ENCODE measurements at places on chromosomes 1 and 21.

DNA sequence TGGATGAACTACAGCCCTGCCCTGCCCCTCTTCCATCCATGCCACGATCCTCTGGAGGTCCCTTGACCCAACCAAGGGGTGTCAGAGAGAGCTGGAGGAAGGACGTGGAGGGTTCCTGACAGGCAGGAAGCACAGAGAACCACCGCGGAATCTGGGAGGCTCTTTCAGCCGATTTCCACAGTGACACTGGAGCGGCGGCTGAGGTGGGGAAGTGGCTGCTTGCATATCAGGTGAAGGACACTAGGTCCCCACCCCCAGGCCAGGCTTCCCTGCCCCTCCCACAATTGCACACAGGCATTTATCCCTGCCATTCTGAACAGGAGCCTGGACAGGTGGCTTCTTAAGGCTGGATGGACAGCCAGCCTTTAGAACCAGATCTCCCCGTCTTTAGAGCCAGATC is 17.5 kb downstream of the LRRC71 start:
- DNase-seq, result no peak

DNA sequence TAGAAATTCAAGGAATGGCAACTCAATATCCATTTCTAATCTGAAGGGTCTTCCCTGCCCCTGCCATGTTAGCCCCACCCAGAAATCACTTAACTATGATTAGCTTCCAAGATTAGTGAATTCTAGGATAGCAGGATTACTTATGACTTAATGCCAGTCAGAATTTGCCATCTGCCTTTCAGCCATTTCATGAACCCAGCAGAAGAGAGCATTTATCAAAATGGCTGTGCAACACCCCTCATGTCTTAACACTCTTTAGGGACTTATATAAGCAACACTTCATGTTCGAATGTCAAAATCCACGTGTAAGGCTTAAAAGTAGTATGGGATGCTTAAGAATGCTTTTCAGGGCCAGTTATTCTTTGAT is 288.5 kb downstream of the NFIA start:
- DNase-seq, result no peak

DNA sequence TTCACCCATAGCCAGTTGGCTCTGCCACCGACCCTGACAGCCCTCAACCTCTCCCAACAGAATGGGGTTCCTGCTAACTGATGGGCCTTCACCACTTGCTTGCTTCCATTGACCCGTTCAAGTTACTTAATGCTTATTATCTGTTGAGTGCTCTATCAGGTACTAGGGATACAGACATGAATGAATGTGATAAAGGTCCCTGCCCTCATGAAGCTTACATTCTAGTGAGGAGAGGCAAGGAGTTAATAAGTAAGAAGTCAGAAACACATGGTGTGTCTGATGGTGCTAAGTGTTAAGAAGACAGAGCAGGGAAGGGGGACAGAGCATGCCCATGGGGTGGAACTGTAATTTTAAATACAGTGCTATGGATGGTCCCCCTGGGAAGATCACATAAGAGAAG is 107.5 kb upstream of the JUN start:
- DNase-seq, result no peak

DNA sequence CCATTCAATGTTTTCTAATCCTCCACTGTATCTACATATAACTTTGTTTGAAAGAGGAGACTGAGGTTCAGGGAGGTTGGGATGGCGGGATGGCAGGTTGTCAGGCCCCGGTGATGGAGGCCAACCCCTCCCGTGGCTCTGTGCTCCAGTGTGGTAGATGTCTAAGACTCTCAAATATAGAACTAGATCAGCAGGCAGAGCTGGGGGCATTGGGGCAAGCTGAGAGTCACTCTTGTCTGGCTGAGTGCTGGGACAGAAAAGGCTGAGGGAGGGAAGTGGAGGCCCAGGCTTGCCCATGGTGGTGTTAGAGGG is 1.7 kb downstream of the IL6R start:
- DNase-seq, result no peak

DNA sequence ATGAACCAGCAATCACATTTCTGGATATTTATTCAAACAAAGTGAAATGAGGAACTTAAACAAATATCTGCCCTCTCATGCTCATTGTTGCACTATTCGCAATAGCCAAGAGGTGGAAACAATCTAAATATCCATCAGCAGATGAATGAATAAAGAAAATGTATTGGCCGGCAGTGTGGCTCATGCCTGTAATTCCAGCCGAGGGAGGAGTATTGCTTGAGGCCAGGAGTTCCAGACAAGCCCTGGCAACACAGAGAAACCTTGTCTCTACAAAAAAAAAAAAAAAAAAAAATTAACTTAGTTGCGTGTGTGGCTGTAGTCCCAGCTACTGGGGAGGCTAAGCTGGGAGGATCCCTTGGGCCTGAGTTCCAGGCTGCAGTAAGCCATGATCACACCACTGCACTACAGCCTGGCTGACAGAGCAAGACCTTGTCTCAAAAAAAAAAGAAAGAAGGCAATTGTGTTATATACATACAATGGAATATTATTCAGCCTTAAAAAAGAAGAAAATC is 191.4 kb downstream of the AKT3 start:
- no peak for DNase-seq

DNA sequence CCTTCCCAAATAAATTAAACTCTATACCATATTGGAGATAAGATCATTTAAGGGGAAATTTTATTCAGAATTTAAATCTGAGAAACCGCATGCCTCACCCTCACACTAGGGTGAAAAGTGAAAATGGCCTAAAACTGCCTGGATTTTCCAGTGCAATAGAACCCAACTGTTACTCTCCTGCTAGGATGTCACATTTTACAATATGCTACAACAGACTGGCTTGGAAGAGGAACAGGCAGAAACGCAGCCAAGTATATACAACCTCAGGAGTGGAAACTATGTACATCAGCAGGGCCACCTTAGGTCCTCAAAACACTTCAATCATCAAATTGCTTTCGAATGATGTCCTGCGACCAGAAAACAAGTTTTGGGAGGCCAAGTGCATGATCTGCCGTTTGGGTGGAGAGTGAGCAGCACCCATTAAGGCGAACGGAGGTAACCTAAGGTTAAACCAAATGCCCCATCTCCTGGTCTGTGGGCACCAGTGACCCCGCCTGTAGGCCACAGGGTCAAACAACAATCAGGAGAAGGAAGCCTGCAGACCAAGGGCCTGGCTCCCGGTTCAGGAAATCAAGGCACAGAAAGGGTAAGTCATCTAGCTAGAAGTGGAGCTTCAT is 4.9 kb downstream of the RCAN1 start:
- no peak for DNase-seq

GRCh38 chr1:230068952-230069684 is 2.1 kb downstream of the GALNT2 start:
- no peak for DNase-seq

DNA sequence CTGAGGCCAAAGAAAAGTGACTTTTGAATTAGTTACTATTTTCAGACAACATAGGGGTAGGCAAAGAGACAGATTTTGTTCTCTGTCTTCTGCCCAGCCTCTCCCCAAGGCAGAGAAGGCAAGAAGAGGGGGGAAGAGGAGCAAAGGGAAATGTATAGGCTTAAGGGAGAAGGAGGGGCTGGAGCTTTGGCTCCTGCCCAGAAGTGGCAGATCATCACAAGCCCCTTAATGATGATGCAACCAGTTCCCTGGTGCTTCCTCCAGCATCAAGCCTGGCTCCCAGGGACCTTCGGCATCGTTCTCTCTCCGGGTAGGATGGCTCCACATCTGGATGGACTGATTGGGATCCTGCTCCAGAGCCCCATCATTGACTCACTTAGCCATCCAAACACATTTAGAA is 112.8 kb downstream of the KCND3 start:
- no peak for DNase-seq

- DNase-seq, result no peak
Measured at GRCh38 chr1:92662048-92662447, 122.9 kb downstream of the EVI5 start.

- DNase-seq, result no peak
Measured at GRCh38 chr1:160887071-160887470, 2.1 kb upstream of the ITLN1 start.

- no peak for DNase-seq
Measured at GRCh38 chr1:229848752-229849677, 218.0 kb upstream of the GALNT2 start.

GRCh38 chr1:166377896-166378295 is 211.1 kb upstream of the FAM78B start:
- DNase-seq, result no peak

GRCh38 chr1:22263359-22263758 is 120.5 kb upstream of the WNT4 start:
- no peak for DNase-seq

DNA sequence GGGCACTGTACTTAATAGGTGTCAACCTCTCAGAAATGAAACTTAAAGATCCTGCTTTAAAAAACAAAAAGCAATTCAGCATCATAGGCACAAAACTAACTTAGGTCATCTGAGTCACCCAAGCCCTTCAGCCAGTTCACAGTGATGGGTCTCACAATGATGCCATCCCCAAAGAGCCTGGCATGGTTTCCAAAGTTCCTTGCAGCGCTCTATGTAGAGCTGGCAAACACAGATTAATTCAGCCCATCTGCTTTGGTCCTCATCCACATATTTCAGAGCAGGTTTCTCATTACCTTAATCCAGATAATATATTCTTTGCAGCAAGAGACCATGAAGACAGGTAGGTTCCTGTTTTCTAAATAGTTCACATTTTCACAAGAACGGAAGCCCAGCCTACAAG is 14.6 kb upstream of the PLA2G2C start:
- no peak for DNase-seq
